Osteoblast (primary cell): ENCODE measurements at places on chromosomes 2 and 18. TPM values are rescaled to one million over a fixed set of nuclear protein-coding genes. Genes with fewer than 3 reads are reported as not detected.
A peak's percentile ranks its signal among the peaks of the same experiment; 100 is the strongest.

- peak; percentile 84 for DNase-seq
Observed at GRCh38 chr18:77035380-77036187, 97.0 kb downstream of the MBP start.

Gene TM4SF20
- total RNA-seq = 0.88 and 1.1 TPM in 2 replicates

- DNase-seq = no peak
Observed at GRCh38 chr2:198324071-198324470, 519.7 kb downstream of the PLCL1 start.

- no peak for DNase-seq
Observed at GRCh38 chr2:25541378-25541777, 132.0 kb downstream of the DTNB start.

Gene XPO1
- 160 and 174 TPM in 2 replicates for total RNA-seq

Gene CHRNG
- total RNA-seq = not detected in 2 replicates

DNA sequence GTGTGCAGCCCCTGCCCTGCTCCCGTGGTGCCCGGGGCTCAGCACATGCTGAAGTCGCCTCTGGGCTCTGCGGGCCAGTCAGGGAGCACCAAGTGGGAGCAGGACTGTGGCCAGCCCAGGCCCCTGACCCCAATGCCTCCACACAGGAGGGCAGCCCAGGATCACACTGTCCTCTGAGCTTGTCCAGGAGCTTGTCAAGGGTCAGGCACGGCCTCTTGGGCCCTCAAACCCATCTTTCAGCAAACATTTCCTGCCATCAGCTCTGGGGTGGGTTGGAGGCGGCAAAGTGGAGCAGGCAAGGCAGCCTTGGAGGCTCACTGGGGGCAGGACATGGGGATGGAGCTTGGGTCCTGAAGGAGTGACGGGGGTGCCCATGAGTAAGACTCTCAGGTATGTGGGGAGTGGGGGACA is 10.3 kb downstream of the SNED1 start:
- DNase-seq = no peak

DNA sequence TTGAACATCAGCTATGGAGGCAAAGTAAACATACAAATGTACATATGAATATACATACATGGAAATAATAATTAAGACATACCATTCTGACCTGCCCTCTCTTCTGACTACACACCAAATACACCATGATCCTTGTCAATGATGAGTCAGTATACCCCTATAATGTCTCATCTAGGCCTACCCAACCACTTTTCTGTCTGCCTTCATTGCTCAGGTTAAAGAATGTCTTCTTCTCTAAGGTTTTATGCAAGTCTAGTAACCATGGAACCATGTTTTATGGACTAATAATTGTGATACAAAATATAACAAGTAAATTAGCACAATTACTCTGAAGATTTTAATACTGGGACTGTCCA is 128.7 kb downstream of the NCKAP5 start:
- no peak for DNase-seq

DNA sequence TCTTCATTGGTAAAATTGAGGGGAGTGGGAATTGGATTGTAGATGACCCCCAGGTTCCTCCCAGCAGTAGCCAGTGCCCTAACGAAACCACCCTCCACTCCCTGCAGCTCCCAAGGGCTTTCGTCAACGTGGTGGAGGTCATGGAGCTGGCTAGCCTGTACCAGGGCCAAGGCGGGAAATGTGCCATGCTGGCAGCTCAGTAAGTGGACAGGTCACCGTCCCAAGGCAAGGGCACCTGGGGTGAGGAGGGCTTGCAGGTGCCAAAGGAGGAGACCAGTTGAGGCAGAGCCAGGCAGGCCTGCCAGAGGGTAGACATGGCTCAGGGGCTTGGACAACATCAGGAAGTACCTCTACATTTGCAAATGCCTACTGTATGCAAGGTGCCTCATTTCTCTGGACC is 122.6 kb upstream of the PPP1CB start:
- no peak for DNase-seq

GRCh38 chr2:177573120-177573519 is 180.5 kb downstream of the AGPS start:
- DNase-seq = no peak

Gene PLGLB2
- total RNA-seq = 2.5 and 3.2 TPM in 2 replicates

Gene ARHGAP15
- 0.88 and 2.2 TPM in 2 replicates for total RNA-seq
